Cortex of kidney (tissue), 1 donor: ENCODE measurements at places on chromosomes 1 and 21.

- DNase-seq, result no peak
Observed at GRCh38 chr1:72284348-72285073, 2.2 kb upstream of the NEGR1 start.

DNA sequence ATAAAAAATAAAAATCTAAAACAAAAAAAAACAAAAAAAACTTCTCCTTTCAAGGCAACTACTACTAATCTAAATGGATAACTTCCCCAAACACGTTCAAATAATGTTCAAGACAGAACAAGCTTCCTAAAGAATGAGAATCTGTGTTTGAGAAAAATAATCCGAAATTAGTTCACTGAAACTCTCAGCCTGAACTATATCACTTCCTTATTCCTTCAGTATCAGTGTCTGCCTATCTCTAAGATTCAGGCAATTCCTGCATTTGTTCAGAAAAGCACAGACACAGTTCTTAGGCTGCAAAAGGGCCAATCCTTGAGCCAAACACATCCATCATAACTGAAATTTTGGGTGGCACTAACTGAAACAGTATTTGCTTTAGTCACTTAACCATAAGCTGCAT, 22.4 kb downstream of the DSTYK start:
- DNase-seq, result no peak

- DNase-seq, result no peak
Observed at GRCh38 chr1:147890177-147890790, 12.3 kb upstream of the GJA8 start.

DNA sequence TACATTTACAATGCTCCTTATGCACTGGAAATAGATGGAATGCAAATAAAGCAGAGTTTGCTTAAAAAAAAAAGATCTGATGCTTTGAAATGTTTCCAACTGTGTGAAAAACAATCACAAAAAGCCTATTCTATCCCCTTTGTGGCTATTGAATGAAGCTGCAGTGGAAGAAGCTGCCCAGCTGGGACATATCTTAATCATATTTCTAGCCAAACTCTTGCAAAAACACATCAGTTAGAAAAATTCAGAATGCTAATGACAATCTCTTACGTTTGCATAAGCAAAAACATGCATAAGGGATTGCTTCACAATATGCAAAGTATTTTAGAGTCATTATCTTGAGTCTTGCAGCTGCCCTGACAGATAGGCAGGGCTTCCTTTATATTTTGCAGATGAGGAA, 526.4 kb upstream of the USP24 start:
- no peak for DNase-seq

DNA sequence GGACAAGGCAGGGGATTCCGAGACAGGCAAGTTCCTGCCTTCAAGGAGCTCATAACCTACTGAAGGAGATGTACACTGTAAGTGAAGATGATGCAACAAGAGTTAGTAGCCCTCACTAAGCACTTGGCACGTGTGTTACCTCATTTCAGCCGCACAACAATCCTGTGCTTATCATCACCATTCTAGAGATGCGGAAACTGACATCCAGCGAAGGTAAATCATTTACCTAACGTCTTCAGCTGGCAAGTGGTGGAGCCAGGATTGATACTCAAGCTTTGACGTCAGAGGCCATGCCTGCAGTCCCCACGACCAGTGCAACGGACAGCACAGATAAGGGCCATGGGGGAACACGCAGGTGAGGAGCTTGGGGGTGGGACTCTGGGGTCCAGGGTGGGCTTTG, 2.9 kb upstream of the UBXN10 start:
- no peak for DNase-seq

- DNase-seq, result no peak
Observed at GRCh38 chr1:19387045-19387467, 74.9 kb downstream of the SLC66A1 start.

- DNase-seq, result no peak
Observed at GRCh38 chr21:45505416-45506021, 36.7 kb downstream of the SLC19A1 start.

GRCh38 chr1:116806245-116806644, 52.0 kb downstream of the CD2 start:
- no peak for DNase-seq

DNA sequence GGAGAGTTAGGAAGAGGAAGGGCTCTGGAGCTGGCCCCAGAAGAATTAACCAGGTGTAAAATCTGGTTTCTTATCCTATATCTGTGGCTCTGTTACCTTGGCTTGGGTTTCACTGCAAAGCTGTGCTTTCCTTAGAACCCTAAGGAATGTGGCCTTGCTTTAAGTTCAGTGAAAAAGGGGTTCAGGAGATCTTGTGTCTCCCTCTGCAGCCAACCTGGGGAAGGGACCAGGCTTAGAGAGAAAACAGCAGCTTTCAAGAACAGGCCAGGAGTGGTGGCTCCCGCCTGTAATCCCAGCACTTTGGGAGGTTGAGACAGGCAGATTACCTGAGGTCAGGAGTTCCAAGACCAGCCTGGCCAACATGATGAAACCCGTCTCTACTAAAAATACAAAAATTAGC, 16.1 kb upstream of the MYCL start:
- DNase-seq, result no peak

- DNase-seq, result no peak
Observed at GRCh38 chr1:101116006-101116405, 90.4 kb upstream of the DPH5 start.
